ENCODE measurements at places on chromosomes 4 and X.

DNA sequence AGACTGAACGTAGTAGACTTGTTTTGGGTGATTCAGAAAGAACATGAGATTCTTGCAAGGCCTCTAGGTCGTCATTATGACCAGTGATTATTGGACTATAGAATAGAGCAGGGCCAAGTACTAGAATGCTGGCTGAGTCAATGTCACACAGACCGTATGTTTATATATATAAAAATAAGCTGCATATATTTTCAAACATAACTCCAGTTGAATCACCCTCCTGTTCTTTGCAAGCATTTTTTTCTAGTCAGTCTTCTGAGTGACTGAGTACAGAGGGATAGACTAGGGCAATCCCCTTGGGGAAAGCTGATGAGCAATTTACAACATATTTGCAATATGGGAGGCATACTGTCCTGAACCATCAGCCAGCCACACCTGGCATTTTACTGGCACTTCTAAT, 48.4 kb upstream of the PRPS1 start:
- no peak for DNase-seq

GRCh38 chrX:134764202-134764785, 106.0 kb upstream of the PLAC1 start:
- DNase-seq = peak; percentile 13

- no peak for DNase-seq
These were observed 65.7 kb downstream of the MXRA5 start for GRCh38 chrX:3280706-3281105.

DNA sequence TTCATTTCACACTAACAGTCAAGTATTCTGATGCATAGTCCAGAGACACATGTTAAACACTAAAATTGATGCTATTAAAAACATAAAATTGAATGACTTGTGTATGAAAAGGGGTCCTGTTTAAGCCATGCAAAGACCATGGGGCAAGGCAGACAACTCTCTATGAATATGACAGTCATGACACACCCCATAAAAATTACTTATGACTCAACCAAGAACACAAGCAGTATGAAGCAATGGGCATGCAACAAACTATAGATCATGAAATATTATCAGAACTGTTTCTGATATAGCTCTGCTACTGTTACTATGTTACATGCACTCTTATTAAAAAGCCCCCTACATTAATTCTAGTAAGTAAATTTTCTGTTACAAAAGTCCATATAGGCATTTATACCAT, 57.5 kb upstream of the ZCCHC13 start:
- DNase-seq = peak; percentile 24

DNA sequence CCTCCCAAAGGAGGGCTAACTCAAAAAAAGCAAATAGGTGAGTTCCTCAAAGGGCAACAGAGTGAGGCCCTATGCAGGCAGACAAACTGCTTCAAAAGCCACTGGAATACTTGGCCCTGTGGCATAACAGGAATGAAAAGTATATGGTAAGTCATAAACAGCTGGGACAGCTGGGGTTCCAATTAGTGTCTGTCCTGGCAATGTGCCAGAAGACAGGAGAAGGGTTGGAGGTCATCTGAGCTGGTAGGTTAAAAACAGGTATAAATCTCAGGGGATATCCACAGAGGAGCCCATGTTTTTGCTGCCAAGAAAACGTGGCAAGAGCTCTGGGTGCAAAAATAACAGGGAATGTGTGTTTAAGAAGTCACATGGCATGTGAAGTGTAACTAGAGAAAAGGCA, 111.6 kb downstream of the APOOL start:
- no peak for DNase-seq

DNA sequence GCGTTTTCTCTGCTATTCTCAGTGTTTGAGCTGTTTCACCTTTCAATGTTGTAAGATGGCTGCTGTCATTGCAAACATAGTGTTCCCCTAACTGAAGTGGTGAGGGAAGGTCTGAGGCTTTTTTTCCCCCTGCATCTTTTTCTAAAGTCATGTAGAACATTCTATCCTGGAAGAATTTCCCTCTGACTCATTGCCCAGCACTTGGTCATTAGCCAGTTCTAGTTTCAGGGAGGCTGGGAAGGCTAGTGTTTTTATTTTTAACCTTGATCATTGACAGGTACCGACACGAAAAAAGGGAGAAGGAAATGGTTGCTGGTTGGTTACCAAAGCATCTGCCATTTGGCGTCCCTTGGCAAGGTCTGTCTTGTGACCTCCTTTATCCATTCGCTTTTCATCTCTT, 6.6 kb downstream of the LANCL3 start:
- no peak for DNase-seq

- no peak for DNase-seq
These were observed 420.1 kb upstream of the LCORL start for GRCh38 chr4:18441676-18442075.

DNA sequence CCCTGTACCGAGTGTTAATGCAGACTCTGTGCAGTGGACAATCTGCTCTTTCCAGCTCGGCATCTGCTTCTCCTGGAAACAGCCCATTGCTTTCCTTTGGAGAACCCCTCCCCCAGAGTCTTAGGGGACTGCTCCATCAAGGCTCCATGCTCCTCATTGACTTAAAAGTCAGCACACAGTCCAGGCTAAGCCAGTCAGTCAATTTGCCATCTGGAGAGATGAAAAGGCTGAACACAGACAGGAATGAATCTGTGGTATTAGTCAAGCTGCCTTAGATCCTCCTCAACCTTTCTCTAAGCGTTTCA, 20.3 kb downstream of the ATP8A1 start:
- no peak for DNase-seq

GRCh38 chr4:16694884-16695276, 203.6 kb downstream of the LDB2 start:
- DNase-seq = no peak

- DNase-seq = no peak
These were observed 151.9 kb upstream of the RPS6KA3 start for GRCh38 chrX:20418379-20419150.

DNA sequence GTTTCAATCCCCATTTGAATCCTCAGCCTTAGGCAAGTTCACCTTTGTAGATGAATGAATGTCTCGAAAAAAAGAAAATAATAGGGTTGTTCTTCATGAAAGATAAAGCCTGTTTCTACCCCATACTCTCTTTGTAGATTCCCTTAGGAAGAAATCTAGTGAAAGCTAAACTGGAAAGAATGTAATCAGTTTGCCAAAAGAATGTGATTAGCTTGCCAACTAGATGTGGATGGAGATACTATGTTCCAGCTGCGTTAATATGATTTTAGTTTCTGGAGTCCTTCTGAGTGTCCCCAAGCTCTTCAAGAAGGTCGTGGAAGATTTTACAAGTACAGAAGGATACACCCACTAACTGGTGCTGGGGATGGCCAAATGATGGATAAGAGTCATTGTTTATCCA, 162.3 kb upstream of the EDNRA start:
- peak; percentile 10 for DNase-seq

GRCh38 chrX:34631479-34632220, 25.4 kb downstream of the TMEM47 start:
- DNase-seq = no peak

DNA sequence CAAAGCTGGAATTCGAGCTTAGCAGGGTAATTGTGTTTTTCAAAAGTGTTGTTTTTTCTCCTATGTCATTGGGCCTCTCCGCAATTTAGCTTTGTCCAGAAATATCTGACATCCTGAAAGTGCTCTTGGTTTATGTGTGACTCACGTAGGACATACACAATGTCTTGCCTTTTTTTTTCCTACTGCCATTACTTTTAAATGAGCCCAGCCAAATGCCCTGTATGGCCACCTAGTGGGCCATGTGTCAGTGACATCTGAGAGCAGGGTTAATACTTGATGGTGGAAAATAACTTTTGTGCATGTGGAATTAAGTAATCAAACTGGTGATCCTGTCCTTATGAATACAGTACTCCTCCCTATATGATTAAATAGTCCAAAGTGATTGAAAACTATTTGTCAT, 1411.1 kb upstream of the TENM3 start:
- no peak for DNase-seq

DNA sequence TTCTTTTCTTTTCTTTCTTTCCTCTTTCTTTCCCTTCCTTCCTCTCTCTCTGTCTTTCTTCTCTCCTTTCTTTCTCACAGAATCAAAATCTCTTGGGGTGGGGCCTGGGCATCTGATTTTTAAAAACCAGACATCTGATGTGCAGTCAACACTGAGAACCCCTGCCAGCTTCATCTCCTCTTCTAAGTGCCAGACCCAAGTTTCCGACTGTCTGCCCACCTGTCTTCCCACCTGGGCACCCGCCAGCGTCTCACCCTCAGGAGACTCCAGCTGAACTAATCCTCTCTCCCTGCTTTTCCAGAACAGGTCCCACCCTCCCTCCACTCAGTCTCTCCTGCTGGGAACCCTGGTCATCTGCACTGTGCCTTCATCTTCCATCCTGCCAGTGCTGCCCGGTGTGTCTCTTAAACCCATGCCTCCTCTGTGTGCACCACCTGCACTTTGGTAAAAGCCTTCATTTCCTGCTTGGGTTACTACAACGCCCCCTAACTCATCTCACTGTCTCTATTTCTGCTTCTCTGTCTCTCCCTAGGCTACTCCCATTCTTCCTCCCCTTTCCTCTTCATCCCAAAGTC, 2.8 kb downstream of the SOD3 start:
- no peak for DNase-seq
